ENCODE measurements at places on chromosomes 3 and 15.

DNA sequence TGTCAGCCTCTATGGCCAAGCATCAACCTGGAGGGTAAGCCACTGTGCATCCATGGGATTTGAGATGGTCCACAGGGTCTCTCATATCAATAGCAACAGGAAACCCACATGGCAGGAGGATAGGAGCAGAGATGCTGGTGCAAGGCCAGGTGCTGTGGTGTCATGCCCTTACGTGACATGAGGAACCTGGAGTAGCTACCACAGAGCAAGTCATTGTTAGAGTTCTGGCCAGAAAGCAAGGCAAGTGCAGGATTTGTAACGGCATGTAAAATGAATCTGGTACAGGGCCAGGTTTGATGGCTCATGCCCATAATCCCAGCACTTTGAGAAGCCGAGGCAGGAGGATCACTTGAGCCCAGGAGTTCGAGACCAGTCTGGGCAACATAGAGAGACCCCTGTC lies 14.8 kb upstream of the ZNF774 start:
- DNase-seq = no peak

- DNase-seq = no peak
These were observed 81.0 kb upstream of the ROBO2 start for GRCh38 chr3:76958861-76959260.

- no peak for DNase-seq
These were observed 92.9 kb downstream of the GPR156 start for GRCh38 chr3:120192159-120192558.

DNA sequence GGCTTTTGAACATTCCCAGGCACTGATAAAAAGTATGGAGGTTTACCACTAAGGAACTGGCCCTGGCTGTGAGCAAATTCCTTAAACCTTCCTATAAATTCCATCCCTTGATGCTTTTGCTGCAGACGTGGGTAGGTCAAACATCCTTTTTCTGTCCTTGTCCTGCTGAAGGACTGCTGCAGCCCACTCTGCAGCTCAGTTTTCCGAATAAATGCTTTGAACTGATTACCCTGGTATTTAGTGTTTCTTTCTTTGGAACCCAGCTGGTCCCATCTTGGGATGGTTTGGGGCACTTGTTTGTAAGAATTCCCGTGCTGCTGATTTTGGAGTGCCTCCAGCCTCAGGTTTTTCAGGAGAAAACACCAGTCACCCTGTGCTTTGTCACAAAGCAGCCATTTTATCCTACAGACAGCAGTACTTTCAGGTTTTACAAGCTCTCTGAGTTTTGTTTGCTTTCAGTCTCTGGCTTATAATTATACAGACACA lies 815.9 kb downstream of the VGLL3 start:
- no peak for DNase-seq

DNA sequence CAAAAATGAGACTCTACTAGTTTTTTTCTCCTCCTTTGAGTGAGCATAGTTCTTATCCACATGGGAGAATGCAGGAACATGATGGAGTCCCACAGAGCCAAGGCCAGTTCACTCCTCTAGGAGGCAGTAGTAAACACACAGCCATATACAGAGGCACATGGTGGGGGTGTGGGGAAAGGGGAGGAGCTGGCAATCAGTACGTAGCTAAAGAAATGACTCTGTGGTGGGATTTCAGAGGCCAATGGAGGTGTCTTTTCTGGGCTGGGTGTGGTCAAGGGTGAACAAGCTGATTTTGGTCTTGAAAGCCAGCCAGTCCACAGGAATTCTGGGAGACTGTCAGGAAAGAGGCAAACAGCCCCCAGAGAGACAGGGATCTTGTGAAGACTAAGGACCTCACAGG lies 6.6 kb upstream of the RAB11A start:
- no peak for DNase-seq

- no peak for DNase-seq
These were observed 127.1 kb downstream of the ABHD5 start for GRCh38 chr3:43817825-43818224.

- DNase-seq = no peak
These were observed 43.4 kb downstream of the SLCO2A1 start for GRCh38 chr3:133986311-133986710.

DNA sequence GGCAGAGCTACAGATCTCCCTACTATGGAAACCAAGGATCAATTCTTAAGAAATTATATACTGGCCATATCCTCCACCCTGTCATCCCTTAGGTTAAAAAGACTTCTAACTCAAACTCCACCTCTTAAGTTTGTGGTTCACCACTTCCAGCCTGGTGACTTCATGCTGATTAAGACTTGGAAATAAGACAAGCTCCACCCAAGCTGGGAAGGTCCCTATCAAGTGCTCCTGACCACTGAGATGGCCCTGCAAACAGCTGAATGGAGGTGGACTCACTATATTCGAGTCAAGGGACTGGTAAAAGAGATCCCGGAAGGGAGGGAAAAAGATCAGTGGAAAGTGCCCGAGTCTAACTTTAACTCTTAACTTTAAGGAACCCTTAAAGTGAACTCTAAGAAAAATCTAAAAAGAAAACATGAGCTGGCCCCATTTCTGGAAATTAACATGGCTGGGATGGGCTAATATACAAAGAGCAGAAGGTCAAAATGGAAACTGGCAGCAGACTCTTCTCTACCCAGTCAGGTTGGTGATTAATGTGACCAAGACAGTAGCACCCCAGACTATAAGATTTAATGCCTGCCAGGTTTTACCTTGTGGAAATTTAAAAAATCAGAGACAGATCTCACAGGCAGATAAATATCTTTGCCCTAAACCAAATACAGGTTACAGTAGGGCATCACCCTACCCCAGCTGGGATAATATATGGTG lies 43.9 kb downstream of the PPCDC start:
- DNase-seq = no peak

GRCh38 chr3:131812433-131812832 lies 222.4 kb downstream of the CPNE4 start:
- DNase-seq = no peak

- no peak for DNase-seq
These were observed 9.2 kb downstream of the MFSD1 start for GRCh38 chr3:158810823-158811724.

DNA sequence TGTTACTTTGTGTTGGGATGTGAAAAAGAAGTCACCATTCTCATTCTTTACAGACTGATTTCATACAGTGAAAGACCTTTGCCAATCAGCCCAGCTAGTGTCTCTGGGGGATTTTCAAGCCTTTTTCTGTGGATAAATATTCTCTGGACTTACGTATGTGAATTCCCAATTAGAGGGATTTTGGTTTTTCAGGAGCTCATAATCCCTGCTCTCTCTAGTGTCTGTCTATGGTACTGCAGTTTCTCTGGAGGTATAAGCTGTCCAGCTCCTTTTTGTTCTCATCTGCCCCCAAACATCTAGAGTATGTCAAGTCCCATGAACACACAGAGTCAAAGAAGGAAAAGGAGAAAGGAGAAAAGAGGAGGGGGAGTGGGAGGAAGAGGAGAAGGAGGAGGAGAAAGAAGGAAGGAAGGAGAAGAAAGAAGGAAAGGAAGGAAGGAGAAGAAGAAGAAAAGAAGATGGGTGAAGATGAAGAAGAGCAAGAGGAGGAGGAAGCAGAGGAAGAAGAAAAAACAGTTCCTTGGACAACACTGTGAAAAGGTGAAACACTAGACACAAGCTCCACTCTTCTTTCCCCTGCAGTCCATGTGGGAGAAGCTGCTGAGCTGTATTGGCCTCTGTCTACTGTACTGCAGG lies 218.6 kb downstream of the GREM1 start:
- no peak for DNase-seq

DNA sequence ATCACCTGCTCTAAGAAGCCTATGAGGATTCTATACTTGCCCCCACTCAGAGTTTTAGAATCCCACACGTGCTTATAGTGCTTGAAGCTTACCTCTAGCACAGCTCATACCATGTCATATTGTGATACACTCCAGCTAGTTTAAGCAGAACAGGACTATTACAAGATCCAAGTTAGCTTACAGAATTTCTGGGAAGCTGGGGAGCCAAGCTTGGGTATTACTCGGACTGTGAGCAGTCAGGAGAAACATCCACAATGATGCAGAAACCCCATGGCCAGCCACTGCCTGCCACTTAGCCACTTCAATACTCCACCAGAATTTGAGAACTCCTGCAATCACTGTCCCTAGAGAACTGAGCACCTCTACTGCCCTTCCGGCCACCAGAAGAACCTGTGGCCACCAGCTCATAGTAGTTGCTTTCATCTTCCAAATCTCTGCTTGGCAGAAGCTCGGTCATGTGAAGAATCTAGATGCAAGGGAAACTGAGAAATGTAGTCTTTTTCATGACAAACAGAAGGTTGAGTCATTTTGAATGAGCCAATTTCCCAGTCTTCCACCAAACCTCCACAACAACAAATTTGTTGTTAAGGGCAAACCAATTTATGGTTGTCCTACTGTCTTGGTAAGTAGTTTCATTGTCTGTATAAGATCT lies 27.7 kb upstream of the SSR3 start:
- no peak for DNase-seq

DNA sequence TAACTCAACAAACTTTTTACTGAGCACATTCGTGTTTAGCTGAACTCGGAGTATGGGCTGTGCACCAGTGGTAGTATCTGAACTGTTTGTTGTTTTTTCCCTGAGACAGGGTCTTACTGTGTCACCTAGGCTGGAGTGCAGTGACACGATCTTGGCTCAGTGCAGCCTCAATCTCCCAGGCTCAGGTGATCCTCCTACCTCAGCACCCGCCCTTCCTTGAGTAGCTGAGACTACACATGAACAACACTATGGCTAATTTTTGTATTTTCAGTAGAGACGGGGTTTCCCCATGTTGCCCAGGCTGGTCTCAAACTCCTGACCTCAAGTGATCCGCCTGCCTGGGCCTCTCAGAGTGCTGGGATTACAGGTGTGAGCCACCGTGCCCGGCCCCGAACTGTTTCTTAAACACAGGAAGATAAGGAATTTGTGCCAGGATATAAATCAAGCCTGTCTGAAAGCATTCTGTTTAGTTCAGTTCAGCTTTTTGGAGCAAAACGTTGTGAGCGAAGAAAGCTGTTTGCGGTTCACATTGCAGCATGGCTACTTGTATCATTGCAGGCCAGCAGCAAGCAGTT lies 40.4 kb upstream of the SKOR1 start:
- DNase-seq = no peak

- no peak for DNase-seq
These were observed 170.2 kb downstream of the FEZF2 start for GRCh38 chr3:62203152-62203551.

GRCh38 chr3:190122198-190122771 lies 1.6 kb upstream of the P3H2 start:
- no peak for DNase-seq

DNA sequence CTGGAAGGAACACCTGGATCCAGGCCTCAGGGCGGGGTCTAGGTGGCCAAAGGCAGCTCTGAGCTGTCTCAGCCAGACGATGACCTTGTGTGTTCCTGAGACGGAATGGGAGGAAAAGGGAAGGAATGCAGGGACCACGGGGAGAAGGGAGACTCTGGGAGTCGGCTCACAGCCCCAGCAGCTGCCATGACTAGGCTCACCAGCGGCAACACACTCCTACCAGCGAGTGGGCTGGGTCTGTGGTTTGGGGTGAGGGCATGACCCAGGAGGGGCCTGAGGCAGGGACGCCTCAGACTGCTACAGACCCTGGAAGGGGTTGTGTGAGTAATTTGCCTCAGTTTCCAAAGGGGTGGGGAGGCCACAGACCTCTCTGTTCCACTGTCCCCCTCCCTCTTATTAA lies 19.8 kb downstream of the IQSEC1 start:
- DNase-seq = no peak

DNA sequence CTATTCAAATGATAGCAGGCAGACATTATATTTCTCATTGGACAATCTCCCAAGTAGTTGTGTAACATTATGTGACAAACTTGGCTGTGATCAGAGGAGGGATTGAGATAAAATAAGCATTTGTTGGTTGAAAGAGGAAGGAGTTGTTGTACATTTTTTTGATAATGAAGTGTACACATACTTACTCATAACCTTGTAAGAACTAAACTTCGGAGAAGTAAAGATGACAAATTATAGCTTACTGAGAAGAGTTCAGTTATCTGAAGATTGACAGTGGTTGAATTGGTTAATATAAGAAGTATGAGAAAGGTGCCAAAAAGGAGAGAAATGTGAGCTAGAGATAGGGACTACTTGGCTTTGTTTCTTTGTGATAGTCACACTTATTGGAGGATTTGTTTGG lies 32.6 kb downstream of the STT3B start:
- DNase-seq = no peak

DNA sequence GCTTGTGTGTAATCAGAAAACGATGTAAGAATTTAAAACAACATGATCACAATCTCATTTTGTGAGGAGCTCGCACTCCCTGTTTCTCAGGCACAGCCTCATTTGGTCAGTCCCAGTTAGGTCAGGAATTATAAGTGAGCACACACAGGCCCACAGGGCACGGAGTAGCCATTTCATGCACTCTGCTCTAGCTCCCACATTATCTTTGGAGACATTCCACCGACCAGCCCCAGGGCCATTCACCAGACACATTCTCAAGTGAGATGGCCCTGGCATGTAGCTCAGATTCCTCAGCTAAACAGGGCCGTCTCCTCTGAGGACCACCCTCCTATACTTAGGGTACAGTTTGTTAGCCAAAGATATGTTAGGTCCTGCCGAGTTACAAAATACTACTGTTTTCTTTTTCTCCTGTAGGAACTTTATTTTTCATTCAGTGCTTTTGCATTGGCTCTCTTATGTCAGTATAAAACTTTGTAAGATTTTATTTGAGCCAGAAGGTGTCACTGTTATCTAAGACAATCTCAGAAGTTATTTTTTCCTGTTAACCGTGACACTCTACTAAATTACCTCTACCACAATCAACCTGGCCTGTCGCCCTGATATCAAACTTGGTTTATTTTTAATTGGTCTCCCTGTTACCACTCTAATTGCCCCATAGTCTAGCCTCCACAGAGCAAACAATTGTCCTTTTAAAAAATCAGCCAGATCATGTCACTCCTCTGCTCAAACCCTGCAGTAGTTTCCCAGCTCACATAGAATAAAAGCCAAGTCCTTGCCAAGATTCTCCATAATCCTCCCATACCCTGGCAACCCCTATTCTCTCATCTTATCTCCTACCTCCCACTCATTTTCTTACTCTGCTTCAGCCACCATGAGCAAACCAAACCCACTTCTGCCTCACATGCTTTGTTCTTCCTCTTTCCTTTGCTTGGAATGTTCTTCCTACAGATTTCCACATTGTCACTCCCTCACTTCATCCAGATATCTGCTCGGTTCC lies 105.7 kb downstream of the PPP2R3A start:
- no peak for DNase-seq

DNA sequence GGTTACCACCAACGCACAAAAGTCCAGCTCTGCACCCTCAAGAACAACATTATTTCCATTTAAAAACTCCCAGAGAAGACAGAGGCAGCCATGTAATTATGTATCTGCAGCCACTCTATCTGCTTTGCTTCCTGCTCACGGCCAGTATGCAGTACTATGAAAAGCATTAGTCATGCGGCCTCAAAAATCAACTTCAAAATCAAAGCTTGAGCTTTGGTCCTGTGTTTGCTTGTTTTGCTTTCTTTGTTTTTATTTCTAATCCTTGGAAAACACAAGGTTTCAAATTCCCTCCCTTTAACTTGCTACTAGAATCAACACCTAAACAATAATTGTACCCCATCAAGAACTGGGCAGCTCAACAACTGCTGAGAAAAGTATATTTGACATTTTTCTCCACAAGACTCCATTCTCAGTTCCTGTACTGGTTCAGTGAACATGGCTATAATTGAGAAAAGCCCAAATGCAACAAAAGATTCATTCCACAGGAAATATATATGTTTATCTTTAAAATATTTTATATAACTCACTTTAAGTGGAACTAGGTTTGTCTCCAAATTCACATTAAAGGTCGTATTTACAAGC lies 37.6 kb downstream of the GBE1 start:
- no peak for DNase-seq
